ENCODE measurements at places on chromosomes 7 and 10. TPM values are rescaled to one million over a fixed set of nuclear protein-coding genes. Genes with fewer than 3 reads are reported as not detected.

Gene TACC2
- 35.7 TPM for polyA plus RNA-seq

DNA sequence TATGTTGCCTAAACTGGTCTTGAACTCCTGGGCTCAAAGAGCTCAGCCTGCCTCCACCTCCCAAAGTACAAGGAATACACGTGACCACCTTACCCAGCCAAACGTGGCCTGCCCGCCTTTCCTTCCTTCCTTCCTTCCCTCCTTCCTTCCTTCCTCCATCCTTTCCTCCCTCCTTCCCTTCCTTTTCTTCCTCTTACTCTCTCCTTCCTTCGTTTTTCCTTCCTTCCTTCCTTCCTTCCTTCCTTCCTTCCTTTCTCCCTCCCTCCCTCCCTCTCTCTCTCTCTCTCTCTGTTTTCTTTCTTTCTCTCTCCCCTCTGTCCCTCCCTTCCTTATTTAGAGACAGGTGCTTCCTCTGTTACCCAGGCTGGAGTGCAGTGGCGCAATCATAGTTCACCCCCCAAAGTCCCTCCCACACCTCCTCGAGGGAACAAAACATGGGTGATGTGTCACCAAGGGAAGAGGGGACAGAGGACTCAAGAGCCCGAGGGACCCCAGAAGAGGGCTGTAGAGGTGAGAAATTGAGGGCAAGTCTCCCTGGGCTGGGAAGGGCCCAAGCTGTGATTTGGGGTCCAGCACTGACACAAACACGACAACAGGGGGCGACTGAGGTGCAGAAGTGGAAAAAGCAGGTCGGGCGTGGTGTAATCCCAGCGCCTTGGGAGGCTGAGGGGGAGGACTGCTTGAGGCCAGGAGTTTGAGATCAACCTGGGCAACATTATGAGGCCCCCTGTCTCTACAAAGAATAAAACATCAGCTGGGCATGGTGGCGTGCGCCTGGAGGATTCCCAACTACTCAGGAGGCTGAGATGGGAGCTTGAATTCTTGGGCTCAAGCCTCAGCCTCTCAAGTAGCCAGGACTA lies 28.1 kb downstream of the EPHB4 start:
- H3K36me3 ChIP-seq, result no peaks in the 10 kb centered on the region
- H3K4me1 ChIP-seq, result peaks cover 44% of the 10 kb centered on the region
- no peak overlapping the region for H3K4me3 ChIP-seq
- no peaks in the 10 kb centered on the region for H3K27me3 ChIP-seq
- DNase-seq, result peak; percentile 73

DNA sequence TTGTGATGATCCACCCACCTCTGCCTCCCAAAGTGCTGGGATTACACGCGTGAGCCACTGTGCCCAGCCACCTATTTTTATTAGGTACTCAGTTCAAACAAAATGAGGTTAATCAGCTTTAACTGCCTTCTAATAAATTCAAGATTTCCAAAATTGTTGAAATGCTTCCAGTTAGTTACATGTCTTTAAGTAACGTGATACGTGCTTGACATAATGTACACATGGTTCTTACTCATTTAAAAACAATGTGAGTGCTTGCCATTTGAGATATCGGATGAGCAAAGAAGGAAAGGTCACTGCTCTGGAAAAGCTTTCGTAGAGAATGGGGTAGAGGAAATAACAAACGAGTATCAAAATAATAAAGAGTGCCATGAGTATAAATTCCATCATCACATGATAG lies 83.6 kb downstream of the KMT2E start:
- no peaks in the 10 kb centered on the region for H3K27me3 ChIP-seq
- no peaks in the 10 kb centered on the region for H3K4me1 ChIP-seq
- H3K4me3 ChIP-seq, result no peak overlapping the region
- no peaks in the 10 kb centered on the region for H3K36me3 ChIP-seq

Gene CYP3A7
- 311 TPM for polyA plus RNA-seq

DNA sequence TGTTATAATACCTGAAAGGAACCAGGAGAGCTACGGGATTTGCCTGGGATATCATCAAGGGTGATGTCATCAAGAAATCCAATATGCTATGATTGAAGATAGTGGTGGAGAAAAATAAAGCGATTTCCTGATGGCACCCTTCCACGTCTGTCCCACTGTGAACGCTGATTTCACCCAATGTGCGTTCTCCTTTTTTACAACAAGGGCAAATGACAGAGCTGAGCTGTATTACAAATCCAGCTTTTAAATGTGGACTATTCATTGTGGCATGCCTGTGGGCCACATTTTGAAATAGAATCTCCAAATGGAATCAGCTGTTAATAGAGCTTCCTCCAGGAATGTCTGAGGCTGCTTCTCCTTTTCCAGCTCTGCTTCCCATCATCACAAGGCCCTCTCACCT lies 23.3 kb downstream of the SLC13A4 start:
- DNase-seq, result no peak
- no peaks in the 10 kb centered on the region for H3K27me3 ChIP-seq
- no peak overlapping the region for H3K27ac ChIP-seq
- H3K36me3 ChIP-seq, result no peaks in the 10 kb centered on the region
- no peaks in the 10 kb centered on the region for H3K4me1 ChIP-seq

Gene TNS3
- 30.0 TPM for polyA plus RNA-seq

Gene CACNB2
- 5.3 TPM for polyA plus RNA-seq

- no peak for DNase-seq
- H3K27me3 ChIP-seq, result no peaks in the 10 kb centered on the region
- H3K27ac ChIP-seq, result no peak overlapping the region
- H3K4me3 ChIP-seq, result no peak overlapping the region
These were observed 68.0 kb upstream of the PPP1R3C start for GRCh38 chr10:91700788-91701444.

DNA sequence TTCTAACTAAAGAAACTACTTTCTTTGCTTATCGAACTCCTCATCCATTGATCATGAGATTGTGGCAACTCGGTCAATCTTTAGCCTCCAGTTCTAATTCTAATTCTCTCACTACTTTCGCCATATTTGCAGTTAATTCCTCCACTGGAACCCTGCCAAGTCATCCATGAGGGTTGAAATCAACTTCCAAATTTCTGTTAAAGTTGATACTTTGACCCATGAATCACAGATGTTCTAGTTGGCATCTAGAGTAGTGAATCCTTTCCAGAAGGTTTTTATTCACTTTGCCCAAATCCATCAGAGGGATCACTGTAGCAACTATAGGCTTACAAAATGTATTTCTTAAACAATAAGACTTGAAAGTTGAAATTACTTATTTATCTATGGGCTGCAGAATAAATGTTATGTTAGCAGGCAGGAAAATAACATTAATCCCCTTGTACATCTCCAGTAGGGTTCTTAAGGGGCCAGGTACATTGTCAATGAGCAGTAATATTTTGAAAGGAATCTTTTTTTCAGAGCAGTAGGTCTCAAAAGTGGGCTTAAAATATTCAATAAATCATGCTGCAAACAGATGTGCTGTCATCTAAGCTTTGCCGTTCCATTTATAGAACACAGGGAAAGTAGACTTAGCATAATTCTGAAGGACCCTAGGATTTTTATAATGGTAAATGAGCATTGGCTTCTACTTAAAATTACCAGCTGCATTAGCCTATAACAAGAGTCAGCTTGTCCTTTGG lies 39.4 kb downstream of the CCDC71L start:
- peaks cover 29% of the 10 kb centered on the region for H3K4me1 ChIP-seq
- H3K27ac ChIP-seq, result no peak overlapping the region
- DNase-seq, result no peak
- no peaks in the 10 kb centered on the region for H3K27me3 ChIP-seq
- H3K36me3 ChIP-seq, result no peaks in the 10 kb centered on the region

DNA sequence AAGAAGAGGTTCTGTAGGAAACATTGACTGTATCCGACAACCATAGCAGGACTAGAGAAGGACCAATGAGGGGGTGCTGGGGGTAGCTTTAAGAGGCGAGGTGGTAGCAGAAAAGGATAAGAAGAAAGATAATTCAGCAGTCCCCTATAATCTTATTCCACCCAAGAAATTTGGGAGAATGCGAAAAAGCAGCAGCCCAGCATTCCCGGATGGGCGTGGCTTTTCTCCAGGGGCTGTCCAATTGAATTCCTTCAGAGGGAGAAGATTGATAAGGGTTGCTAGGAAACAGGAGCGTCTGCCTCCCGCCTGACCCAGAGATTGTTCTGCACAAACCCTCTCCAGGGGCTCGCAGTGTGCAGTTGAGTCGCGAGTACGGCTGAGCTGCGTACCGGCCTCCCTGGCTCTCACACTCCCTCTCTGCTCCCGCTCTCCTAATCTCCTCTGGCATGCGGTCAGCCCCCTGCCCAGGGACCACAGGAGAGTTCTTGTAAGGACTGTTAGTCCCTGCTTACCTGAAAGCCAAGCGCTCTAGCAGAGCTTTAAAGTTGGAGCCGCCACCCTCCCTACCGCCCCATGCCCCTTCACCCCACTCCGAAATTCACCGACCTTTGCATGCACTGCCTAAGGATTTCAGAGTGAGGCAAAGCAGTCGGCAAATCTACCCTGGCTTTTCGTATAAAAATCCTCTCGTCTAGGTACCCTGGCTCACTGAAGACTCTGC lies at the start of gene GRM3:
GRM3 (plus strand) TSS at position 349 of the 721 bp plus-strand sequence. CDS start 121,237 bp downstream, outside the sequence.
- H3K27me3 ChIP-seq, result peaks cover 76% of the 10 kb centered on the region
- H3K36me3 ChIP-seq, result no peaks in the 10 kb centered on the region
- H3K4me3 ChIP-seq, result no peak within 1 kb of the TSS
- DNase-seq, result peak; percentile 23
- peaks cover 5% of the 10 kb centered on the region for H3K4me1 ChIP-seq
- H3K27ac ChIP-seq, result no peak within 1 kb of the TSS

Gene ZNF804B
- polyA plus RNA-seq, result not detected

DNA sequence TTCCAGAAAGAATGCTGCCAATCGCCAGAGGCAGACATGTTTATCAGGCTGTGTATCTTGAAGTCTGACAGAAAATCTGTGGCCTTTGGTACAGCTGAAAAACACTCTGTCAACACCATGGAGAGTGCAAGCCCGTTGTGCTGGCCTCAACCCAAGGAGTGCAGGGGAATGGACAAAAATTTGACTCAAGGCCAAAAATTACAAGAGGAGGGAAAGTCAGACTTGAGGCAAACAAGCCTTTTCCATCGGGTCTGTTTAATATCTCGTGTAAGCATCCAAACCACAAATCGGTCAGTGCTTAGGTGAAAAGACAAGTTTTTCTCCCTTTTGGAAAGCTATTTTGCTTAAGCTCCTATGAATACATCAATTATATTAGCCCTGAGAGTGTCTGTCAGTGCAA lies 305.3 kb upstream of the NFE2L3 start:
- DNase-seq, result peak; percentile 77
- no peaks in the 10 kb centered on the region for H3K36me3 ChIP-seq

DNA sequence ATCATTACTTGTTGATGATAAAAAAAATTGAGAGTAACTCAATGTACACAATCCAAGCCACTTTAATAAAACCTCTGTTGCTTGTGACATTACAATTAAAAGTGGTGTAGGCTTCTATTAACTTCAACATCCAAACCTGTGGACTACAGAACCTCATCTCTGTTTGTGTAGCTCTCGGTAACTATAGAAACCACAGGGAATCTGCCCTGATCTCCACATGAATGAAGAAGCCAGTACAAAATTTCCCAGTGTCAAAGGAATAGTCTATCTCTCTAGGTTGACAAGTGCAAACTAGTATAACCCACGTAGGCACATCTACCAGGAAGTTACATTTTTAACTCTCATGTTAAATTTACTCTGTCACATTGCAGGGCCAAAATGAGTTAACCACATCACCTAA lies 204.3 kb downstream of the CHCHD3 start:
- no peaks in the 10 kb centered on the region for H3K27me3 ChIP-seq
- no peak overlapping the region for H3K4me3 ChIP-seq
- H3K4me1 ChIP-seq, result no peaks in the 10 kb centered on the region
- DNase-seq, result no peak
- no peaks in the 10 kb centered on the region for H3K36me3 ChIP-seq
- H3K27ac ChIP-seq, result no peak overlapping the region

Gene MRLN
- polyA plus RNA-seq, result not detected

Gene HMX2
- polyA plus RNA-seq, result not detected

DNA sequence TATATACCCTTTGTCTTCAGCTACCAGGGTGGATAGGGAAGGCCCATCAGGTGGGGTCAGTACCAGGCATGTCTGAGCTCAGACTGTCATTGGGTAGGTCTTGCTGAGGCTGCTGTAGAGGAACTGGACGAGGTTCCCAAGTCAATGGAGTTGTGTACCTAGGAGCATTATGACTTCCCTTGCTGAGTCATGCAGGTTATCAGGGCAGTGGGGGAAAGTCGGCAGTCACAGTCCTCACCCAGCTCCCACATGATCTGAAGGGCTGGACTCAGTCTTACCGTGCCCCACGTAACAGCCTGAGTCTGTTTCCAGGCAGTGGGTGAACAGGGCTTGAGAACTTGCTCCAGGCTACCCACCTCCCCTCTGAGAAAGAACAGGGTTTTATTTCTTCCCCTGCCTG lies 260.8 kb upstream of the COBL start:
- no peak overlapping the region for H3K27ac ChIP-seq
- no peak for DNase-seq
- H3K36me3 ChIP-seq, result no peaks in the 10 kb centered on the region
- no peaks in the 10 kb centered on the region for H3K27me3 ChIP-seq
- H3K4me1 ChIP-seq, result no peaks in the 10 kb centered on the region

Gene CPVL
- 36.4 TPM for polyA plus RNA-seq

DNA sequence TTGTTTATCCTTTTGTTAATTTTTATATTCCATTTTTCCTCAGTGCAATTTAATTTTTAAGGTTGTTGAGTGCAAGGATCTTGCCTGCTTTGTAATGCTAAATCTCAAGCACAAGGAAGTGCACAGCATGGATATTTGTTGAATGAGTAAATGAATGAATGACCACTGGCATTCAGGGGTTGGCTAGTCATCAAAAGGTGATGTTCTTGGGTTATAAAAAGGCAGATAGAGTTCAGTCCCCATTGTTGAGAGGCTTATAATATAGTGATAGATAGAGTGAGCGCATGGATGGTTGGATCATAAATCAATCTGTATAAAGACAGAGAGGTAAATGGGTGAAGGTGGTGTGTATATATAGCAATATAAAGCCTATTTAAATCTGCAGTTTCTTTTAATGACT lies 193.2 kb upstream of the KLF6 start:
- no peaks in the 10 kb centered on the region for H3K27me3 ChIP-seq
- H3K36me3 ChIP-seq, result no peaks in the 10 kb centered on the region
- H3K4me3 ChIP-seq, result no peak overlapping the region
- no peak for DNase-seq
- H3K27ac ChIP-seq, result no peak overlapping the region

DNA sequence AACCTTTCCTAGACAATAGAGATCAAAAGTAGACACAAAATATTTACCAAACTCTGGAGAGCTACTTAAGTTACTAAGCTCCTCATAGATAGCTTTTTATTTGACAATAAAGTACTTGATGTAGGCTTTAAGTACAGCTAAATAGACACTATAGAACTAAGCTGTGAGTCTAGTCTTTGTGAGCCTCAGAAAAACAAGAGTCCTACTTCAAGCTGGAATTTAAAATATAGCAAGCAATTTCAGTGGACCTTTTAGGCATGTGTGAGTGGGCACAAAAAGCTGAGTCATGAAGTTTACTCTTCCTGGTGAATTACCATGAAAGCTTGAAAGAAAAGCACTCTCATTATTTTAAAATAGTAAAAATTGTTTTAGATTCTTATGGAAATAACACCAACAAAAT lies 76.1 kb downstream of the ADD3 start:
- DNase-seq, result peak; percentile 24
- H3K27me3 ChIP-seq, result no peaks in the 10 kb centered on the region
- H3K4me1 ChIP-seq, result peaks cover 26% of the 10 kb centered on the region
- no peak overlapping the region for H3K4me3 ChIP-seq
- no peaks in the 10 kb centered on the region for H3K36me3 ChIP-seq
- peak overlapping the region; percentile 14 for H3K27ac ChIP-seq

Measured in hepatocyte (in vitro differentiated cells).